ENCODE measurements at places on chromosomes 4 and X. TPM values are rescaled to one million over a fixed set of nuclear protein-coding genes. Genes with fewer than 3 reads are reported as not detected.

- DNase-seq = no peak
Measured at GRCh38 chr4:85909851-85910250, 434.9 kb downstream of the ARHGAP24 start.

DNA sequence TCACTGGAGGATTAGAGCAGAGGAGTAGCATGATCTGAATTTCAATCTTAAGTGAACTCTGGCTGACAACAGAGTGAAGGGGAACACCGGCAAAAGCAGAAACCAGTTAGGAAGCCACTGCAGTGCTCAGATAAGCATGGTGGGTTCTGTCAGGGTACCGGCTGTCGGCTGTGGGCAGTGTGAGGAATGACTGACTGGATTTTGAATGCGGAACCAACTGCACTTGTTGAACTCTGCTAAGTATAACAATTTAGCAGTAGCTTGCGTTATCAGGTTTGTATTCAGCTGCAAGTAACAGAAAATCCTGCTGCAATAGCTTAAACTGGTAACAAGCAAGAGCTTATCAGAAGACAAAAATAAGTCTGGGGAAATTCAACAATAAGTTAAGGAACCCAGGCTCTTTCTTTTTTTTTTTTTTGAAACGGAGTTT, 5.2 kb downstream of the HTT start:
- DNase-seq = no peak

DNA sequence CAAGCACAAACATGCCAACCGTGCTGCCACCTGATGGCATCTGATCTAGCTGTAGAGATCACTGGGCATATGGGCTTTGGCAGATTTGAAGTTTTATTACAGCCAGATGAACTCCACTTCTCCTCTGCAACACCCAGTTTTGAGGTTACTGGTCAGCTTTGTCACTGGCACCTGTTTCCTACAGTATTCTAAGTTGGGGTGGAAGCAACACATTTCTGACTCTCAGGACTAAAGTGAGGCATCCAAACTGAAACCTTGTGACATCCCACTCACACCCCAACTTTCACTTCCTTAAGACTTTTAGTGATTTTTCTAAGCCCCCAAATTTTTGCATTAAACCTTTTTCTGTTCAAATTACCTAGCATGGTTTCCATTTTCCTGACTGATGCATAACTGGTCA, 115.1 kb upstream of the PCDH18 start:
- no peak for DNase-seq

GRCh38 chr4:86050496-86050895, 309.4 kb downstream of the MAPK10 start:
- no peak for DNase-seq

Gene ARHGAP10
- total RNA-seq = 41.8 TPM

Gene ZIC3
- total RNA-seq = not detected
